Right lung (tissue), 10 donors: ENCODE measurements at places on chromosomes 2 and 18.

DNA sequence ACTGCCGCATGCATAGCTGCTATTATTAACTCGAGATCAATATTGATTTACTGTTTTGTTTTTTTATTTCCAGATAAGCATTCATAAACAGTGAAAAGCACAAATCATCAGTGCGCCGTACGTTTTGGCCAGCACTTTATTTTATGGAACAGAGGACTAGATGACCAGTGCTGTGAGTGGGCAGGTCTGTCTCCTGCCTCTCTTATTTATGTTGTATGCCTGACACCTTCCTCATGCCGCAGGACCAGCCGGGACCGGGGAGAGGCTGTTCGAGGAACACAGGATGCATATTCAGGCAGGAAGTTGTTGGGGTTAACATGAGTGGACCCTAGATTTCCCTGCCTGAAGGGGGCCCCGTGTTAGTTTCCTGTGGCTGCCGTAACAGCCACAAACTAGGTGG lies 72.6 kb downstream of the AGAP1 start:
- no peak for DNase-seq

- DNase-seq = no peak
These were observed 7.9 kb upstream of the TEX51 start for GRCh38 chr2:126890551-126891450.

GRCh38 chr18:66395671-66396218 lies 208.1 kb downstream of the CDH19 start:
- no peak for DNase-seq

GRCh38 chr2:143162123-143162837 lies 33.1 kb downstream of the ARHGAP15 start:
- peak; percentile 56 for DNase-seq

DNA sequence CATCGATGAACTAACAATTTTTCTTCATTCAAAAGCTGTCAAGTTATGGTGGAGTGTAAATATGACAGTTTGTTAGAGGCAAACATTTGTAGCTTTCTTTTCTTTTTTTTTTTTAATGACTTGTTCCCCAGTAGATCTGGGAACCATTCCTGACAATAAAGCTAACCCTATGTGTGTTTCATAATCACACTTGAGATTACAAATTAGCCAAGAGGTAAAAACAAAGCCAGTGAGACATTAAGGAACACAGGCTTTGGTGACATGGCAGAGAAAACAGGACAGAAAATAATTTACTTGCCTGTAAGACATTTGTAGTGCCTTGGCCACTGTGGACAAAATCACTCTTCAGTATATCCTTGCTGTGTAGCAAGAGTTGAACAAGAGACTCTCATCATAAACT lies 135.9 kb downstream of the UBE2E3 start:
- no peak for DNase-seq

- DNase-seq = no peak
These were observed 51.0 kb upstream of the EML4 start for GRCh38 chr2:42117923-42118753.
